ENCODE measurements at places on chromosomes 6 and 20.

- H3K36me3 ChIP-seq: no peaks in the 10 kb centered on the region
- no peak overlapping the region for H3K27ac ChIP-seq
- no peak overlapping the region for H3K4me3 ChIP-seq
- H3K27me3 ChIP-seq: no peaks in the 10 kb centered on the region
- peaks cover 60% of the 10 kb centered on the region for H3K4me1 ChIP-seq
Measured at GRCh38 chr6:79230149-79230548, 4.3 kb downstream of the HMGN3 start.

DNA sequence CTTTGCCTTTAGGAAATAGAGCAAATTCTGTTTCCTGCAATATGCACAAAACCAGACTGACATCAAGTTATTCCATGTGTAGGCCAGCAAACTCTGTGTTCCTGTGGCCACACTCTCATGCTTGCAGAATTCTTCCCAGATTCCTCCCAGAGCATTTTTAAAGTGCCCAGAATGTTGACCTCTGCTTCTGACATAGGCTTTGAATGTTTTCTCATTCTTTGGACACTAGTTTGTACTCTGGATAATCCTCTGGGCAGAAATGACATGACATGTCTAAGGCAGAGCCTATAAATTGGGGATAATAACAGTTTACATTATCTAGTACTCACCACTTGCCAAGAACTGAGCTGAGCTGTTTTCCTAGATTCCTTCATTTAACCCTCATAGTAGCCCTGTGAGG lies 9.2 kb upstream of the EFHC1 start:
- no peaks in the 10 kb centered on the region for H3K27me3 ChIP-seq
- H3K4me1 ChIP-seq: peaks cover 20% of the 10 kb centered on the region
- H3K4me3 ChIP-seq: no peak overlapping the region
- H3K27ac ChIP-seq: peak overlapping the region; percentile 47
- no peak for DNase-seq

GRCh38 chr6:30555816-30556065 lies 548 bp downstream of the GNL1 start:
- peak overlapping the region; percentile 99 for H3K27ac ChIP-seq
- peaks cover 14% of the 10 kb centered on the region for H3K36me3 ChIP-seq
- H3K27me3 ChIP-seq: no peaks in the 10 kb centered on the region
- no peak for DNase-seq
- H3K4me1 ChIP-seq: peaks cover 20% of the 10 kb centered on the region

DNA sequence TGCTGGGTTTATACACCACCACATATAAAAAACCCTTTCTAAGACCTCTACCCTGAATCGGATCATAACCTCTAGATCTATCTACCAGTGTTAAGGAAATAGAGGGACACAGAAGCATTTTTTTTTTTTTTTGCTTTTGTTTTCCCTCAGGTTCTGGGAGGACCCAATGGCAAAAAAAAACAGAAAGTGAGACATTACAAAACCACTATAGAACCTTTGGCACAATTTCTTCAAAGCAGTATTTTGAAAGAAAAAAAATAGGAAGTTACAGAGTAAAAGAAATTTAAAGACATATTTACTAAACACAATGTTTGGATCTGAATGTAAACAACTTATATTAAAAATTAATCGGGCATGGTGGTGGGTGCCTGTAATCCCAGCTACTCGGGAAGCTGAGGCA lies 1258.7 kb upstream of the GJE1 start:
- H3K4me1 ChIP-seq: no peaks in the 10 kb centered on the region
- no peaks in the 10 kb centered on the region for H3K36me3 ChIP-seq
- DNase-seq: no peak
- no peak overlapping the region for H3K4me3 ChIP-seq
- no peaks in the 10 kb centered on the region for H3K27me3 ChIP-seq

DNA sequence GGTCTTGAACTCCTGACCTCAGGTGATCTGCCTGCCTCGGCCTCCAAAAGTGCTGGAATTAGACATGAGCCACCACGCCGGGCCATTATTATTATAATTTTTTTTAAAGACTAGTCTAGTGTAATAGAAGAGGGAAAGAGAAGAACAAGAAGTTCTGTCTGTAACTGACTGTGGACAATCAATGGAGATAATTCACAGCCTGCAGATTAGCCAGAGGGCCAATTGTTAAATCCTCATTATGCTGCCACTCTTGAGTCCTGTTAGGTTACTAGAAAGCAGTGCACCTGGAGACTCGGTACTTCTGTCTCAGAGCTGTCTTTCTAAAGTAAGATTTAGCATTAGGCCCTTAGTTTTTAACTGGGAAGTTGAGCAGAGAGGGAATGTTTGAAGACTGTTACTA lies 37.5 kb downstream of the CARMIL1 start:
- no peaks in the 10 kb centered on the region for H3K27me3 ChIP-seq
- no peaks in the 10 kb centered on the region for H3K4me1 ChIP-seq
- H3K36me3 ChIP-seq: no peaks in the 10 kb centered on the region
- no peak overlapping the region for H3K27ac ChIP-seq
- H3K4me3 ChIP-seq: no peak overlapping the region
- no peak for DNase-seq

GRCh38 chr20:50390685-50391443 lies 119.3 kb upstream of the PTPN1 start:
- no peak overlapping the region for H3K4me3 ChIP-seq
- peaks cover 3% of the 10 kb centered on the region for H3K4me1 ChIP-seq
- no peak overlapping the region for H3K27ac ChIP-seq

GRCh38 chr6:82333781-82334180 lies 29.8 kb upstream of the TPBG start:
- H3K27ac ChIP-seq: no peak overlapping the region
- H3K4me1 ChIP-seq: no peaks in the 10 kb centered on the region
- no peak for DNase-seq
- no peaks in the 10 kb centered on the region for H3K27me3 ChIP-seq
- H3K36me3 ChIP-seq: no peaks in the 10 kb centered on the region

GRCh38 chr6:75268121-75268987 lies 16.2 kb downstream of the TMEM30A start:
- no peaks in the 10 kb centered on the region for H3K27me3 ChIP-seq
- no peak overlapping the region for H3K4me3 ChIP-seq
- DNase-seq: no peak
- H3K27ac ChIP-seq: peak overlapping the region; percentile 18
- H3K4me1 ChIP-seq: peaks cover 9% of the 10 kb centered on the region

DNA sequence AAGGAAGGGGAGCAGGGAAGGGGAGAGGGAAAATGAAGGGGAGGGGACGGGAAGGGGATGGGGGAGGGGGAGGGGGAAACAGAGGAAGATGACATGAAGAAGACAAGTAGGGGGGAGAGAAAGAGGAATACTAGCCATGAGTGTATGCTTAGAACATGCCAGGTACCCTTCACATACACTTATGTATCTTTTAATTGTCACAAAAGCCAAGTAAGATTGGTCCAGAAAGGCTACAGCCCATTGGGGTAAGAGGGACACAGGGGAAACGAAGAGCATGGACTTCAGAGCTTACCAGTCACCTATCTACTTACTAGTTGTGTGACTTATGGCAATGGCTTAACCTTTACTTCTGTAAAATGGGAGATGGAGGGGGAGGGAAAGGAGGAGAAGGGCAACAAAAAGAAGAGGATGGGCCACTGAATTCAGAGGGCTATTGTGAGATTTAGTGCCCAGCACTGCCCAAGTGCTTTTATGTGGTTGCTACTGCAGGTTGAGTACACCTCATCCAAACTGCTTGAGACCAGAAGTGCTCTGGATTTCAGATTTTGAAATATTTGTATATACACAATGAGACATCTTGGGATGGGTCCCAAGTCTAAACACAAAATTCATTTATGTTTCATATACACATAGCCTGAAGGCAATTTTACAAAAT lies 90.3 kb downstream of the ARHGAP18 start:
- peaks cover 10% of the 10 kb centered on the region for H3K4me1 ChIP-seq
- no peaks in the 10 kb centered on the region for H3K27me3 ChIP-seq
- no peak overlapping the region for H3K4me3 ChIP-seq
- no peak for DNase-seq

- no peak overlapping the region for H3K4me3 ChIP-seq
- DNase-seq: no peak
- H3K4me1 ChIP-seq: no peaks in the 10 kb centered on the region
- no peaks in the 10 kb centered on the region for H3K27me3 ChIP-seq
Measured at GRCh38 chr20:24872291-24873024, 76.6 kb upstream of the CST7 start.

DNA sequence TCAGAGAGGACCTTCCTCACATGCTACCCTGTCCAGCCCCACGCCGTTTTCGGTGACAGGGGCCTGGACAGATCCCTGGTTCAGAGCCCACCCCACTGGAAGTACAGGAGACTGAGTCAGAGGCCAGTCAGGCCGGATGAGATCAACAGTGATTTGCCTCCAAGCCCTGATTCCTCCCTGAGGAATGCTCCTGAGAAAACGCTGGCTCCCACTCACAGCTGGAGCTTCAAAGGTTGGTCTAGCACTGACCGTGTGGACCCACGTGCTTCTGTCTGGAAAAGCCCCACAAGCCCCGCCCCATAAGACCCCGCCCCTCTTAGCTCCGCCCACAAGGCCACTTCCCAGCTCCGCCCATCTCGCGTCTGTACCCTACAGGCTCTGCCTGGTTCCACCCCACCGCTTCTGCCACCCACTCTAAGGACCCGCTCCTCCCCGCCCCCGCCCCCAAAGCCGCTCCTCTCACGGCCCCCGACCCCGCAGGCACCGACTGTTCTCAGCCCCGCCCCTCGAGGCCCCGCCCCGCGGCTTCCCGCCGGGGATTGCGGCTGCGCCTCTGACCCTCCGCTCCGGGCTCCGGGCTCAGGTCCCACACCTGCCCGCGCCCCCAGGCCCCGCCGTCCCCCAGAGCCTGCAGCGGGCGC lies 64.9 kb upstream of the BHLHE23 start:
- no peaks in the 10 kb centered on the region for H3K36me3 ChIP-seq
- no peak overlapping the region for H3K27ac ChIP-seq
- no peaks in the 10 kb centered on the region for H3K4me1 ChIP-seq
- peaks cover 96% of the 10 kb centered on the region for H3K27me3 ChIP-seq
- no peak overlapping the region for H3K4me3 ChIP-seq
- DNase-seq: no peak

GRCh38 chr20:38344107-38344701 lies 2.1 kb upstream of the LBP start:
- no peaks in the 10 kb centered on the region for H3K27me3 ChIP-seq
- no peaks in the 10 kb centered on the region for H3K36me3 ChIP-seq
- no peak overlapping the region for H3K27ac ChIP-seq
- no peak overlapping the region for H3K4me3 ChIP-seq
- DNase-seq: no peak
- no peaks in the 10 kb centered on the region for H3K4me1 ChIP-seq

- H3K4me3 ChIP-seq: no peak overlapping the region
- no peak for DNase-seq
- H3K4me1 ChIP-seq: no peaks in the 10 kb centered on the region
- H3K27ac ChIP-seq: no peak overlapping the region
Measured at GRCh38 chr6:68572525-68572924, 62.6 kb upstream of the ADGRB3 start.

GRCh38 chr6:107653183-107653580 lies 163.3 kb downstream of the SOBP start:
- no peak overlapping the region for H3K4me3 ChIP-seq
- H3K27ac ChIP-seq: no peak overlapping the region
- no peaks in the 10 kb centered on the region for H3K27me3 ChIP-seq
- H3K4me1 ChIP-seq: no peaks in the 10 kb centered on the region
- H3K36me3 ChIP-seq: no peaks in the 10 kb centered on the region

- no peaks in the 10 kb centered on the region for H3K27me3 ChIP-seq
- H3K4me1 ChIP-seq: peaks cover 7% of the 10 kb centered on the region
- H3K36me3 ChIP-seq: no peaks in the 10 kb centered on the region
- no peak overlapping the region for H3K4me3 ChIP-seq
- no peak overlapping the region for H3K27ac ChIP-seq
- no peak for DNase-seq
Measured at GRCh38 chr6:141401168-141401567, 731.6 kb upstream of the GJE1 start.

DNA sequence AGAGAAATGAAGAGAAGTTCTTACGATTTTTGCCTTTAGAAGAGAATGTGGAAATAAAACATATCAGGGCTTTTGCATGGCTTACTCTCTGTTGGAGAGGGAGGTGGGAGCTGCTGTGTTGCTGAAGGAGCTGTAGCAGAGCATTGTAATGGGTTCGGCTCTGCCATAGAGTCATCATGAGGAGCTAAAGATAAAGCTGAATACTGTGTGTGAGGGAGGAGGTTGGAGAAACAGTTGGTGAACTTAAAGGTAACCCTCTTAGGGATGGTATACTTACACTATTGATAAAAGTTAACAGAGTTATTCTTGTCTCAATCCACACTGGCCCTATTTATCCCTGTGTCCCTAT lies 34.8 kb downstream of the CTNNBL1 start:
- H3K4me1 ChIP-seq: peaks cover 6% of the 10 kb centered on the region
- no peaks in the 10 kb centered on the region for H3K36me3 ChIP-seq
- H3K27ac ChIP-seq: no peak overlapping the region
- no peaks in the 10 kb centered on the region for H3K27me3 ChIP-seq
- DNase-seq: no peak

DNA sequence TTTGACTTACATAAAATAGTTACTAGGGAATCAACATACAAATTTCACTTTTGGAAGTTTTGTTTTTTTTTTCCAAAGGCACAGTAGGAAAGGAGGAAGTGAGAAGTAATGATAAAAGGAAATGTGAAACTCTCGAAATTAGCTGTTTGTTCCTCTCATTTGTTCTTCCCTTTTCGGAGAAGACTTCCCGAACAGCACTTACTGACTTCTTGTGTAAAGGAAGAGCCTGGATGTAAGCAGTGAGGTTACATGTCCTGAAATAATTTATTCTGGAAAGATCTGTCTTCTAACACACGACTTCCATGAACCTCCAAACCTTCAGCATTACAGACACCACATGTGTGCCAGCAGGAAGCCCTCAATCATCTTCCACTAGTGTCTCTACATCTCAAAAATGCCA lies 59.1 kb downstream of the KIF16B start:
- no peak overlapping the region for H3K27ac ChIP-seq
- no peak overlapping the region for H3K4me3 ChIP-seq
- H3K36me3 ChIP-seq: peaks cover 54% of the 10 kb centered on the region
- no peaks in the 10 kb centered on the region for H3K27me3 ChIP-seq
- H3K4me1 ChIP-seq: no peaks in the 10 kb centered on the region
- no peak for DNase-seq

- peaks cover 5% of the 10 kb centered on the region for H3K4me1 ChIP-seq
- H3K4me3 ChIP-seq: no peak overlapping the region
- no peak overlapping the region for H3K27ac ChIP-seq
- no peaks in the 10 kb centered on the region for H3K27me3 ChIP-seq
- DNase-seq: no peak
Measured at GRCh38 chr6:34908194-34908593, 19.1 kb downstream of the ANKS1A start.

- H3K27me3 ChIP-seq: no peaks in the 10 kb centered on the region
- no peak overlapping the region for H3K27ac ChIP-seq
- no peaks in the 10 kb centered on the region for H3K36me3 ChIP-seq
- no peaks in the 10 kb centered on the region for H3K4me1 ChIP-seq
- DNase-seq: no peak
Measured at GRCh38 chr6:136880748-136881460, 41.2 kb upstream of the SLC35D3 start.

All from esophagus squamous epithelium (tissue), 5 donors.